HCT116 (cell line): ENCODE measurements at places on chromosomes 2 and 18. TPM values are rescaled to one million over a fixed set of nuclear protein-coding genes. Genes with fewer than 3 reads are reported as not detected.

GRCh38 chr18:22233266-22233665 is 63.9 kb downstream of the GATA6 start:
- no peak for DNase-seq

DNA sequence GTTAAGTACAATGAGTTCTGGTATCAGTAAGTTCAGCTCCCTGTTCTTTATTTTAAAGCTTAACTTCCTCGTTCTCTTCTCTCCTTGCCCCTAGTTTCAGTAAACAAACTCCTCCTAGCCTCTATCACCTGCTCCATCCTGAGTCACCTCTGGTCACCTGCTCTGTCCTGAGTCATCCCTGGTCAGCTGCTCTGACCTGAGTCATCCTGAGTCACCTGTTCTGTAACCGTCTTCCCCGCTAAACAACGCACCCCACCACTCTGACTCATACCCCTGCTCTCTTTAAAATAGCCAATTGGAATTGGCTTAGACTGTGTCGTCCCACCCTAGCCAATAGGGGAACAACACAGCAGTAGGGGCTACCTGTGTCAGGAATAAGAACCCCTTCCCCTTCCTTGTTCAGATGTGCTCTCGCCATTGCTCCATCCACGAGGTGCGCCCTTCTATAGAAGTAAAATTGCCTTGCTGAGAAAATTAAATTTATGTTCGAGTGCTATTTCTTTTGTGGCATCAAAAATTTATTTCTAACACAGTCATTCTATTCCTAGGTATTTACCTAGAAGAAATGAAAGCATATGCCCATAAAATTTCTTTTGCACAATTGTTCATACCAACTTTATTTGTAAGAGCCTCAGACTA is 24.9 kb upstream of the RMND5A start:
- DNase-seq, result peak; percentile 85

DNA sequence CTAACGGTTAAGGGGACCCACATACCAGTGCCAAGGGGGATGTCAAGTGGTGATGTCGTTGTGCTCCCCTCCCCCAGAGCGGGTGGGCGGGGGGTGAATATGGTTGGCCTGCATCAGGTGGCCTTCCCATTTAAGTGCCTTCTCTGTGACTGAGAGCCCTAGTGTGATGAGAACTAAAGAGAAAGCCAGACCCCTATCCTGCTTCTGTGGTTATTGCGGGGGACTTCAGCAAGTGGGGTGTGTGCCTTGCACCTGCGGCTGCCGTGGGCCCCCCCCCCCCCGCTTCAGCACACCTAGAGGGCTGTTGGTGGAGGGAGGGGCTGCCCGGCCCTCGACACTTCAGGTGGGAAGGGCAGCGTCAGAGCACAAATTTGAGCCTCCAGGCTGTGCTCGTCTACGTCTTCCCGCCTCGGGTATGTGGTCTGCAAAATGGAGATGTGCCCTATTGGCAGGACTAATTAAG is 6.1 kb downstream of the CTDSP1 start:
- DNase-seq, result no peak

DNA sequence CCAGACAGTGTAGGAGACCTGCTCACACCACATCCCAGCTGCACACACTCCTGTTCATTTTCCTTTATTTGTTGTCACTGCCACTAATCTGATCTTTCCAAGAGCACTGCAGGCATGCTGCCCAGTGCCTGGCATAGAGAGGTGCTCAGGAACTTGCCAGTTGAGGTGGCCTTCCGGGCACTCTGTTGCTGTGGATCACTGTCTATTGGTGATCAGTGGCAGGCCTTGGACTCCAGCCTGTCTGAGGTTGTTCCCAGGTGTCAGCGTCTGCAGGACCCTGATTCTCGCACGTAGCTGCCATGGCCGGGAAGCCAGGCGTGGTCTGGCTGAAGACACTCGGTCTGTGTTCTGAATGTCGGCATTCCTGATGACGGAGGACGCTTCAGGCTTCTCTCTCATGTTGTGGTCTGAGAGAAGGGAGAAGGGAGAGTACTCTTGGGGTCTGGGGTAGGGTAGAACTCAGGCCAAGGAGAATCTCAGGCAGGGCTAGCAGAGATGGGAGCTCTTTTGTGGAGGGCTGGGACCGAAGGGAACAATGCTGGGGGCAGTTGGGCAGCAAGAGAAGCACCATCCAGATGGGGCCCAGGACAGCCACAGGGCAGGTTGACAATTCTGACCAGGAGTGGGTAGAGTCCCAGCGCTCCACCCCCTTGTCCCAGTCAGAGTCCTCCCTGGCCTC is 240.9 kb downstream of the MYCN start:
- no peak for DNase-seq

DNA sequence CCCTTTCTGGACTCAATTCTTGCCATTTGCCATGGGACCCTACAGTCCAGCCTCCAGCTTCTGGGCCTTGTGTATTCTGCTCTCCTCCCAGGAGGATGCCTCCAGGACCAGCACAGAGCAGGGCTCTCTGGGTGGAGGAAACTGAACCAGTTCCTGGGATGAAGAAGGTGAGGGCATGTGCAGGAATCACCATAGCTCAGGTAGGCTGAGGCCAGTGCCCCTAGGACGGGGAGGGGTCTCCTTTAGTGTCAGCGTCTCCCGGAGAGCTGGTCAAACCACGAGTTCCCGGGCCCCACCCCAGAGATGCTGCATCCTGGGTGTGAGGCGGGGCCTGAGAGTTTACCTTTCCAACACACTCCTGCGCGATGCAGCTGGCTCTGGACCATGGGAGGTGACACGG is 5.8 kb upstream of the PRELID3A start:
- DNase-seq, result no peak

REG1B gene
- 4.2 TPM for total RNA-seq

CIB4 gene
- total RNA-seq, result not detected
